T follicular helper cell (primary cell): ENCODE measurements at places on chromosomes 2 and 18.

DNA sequence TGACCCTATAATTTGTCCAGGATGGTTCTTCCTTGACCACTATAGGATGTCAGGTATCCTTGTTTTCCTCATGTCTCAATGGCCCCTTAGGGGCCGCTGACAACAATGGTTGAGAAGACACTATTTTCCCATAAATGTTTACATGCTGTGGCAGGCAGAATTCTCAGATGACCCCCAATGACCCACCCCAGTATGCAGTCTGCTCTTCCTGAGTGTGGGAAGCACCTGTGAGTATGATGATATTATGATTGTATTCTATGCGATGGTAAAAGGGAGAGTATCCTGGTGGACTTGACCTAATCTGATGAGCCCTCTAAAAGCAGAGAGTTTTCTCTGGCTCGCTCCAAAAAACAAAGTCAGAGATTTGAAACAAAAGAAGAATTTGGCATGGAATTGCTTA lies 123.1 kb upstream of the DLX2 start:
- no peak for DNase-seq

- DNase-seq, result no peak
These were observed 309.5 kb upstream of the HS6ST1 start for GRCh38 chr2:128628206-128628605.

- no peak for DNase-seq
These were observed at the start of gene KCNE4 for GRCh38 chr2:223051693-223052289. TSS of gene KCNE4 (plus strand) at chr2:223052190. CDS start at chr2:223052831, 641 bp downstream.

DNA sequence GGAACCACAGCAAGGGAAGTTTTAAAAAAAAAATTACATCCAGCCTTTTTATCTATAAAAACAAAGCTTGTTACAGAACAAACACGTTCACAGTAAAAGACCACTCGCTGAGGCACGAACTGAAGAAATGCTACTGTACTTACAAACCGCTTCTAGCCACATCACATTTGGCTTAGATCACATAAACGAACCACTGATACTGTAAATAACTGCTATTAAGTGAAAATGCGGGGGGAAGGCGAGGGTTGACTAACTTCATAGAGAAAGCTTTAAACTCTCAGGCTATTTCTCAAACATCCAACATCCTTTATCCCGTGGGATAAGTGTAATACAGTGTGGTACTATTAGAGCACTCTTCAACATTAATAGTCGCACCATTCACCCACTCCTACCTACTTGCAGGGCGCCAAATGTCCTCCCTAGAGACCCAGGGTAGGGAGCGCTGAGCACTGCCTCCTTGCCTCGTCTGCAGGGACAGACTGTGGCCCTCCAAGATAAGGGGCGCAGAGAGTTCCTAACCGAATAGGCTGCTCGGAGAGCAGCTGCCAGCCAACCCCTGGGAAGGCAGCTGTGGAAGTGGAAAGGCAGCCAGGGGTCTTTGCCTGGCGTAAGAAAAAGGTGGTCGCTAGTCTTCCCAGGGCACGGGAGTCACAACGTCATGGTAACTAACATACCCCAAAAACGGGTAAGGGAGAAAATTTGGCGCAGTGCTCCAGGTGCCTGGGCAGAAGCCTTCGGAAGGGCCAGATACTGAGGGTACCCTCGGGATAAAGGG lies 854 bp downstream of the GPR155 start:
- DNase-seq, result no peak

- no peak for DNase-seq
These were observed 9.9 kb downstream of the ACVR1 start for GRCh38 chr2:157866202-157866601.

DNA sequence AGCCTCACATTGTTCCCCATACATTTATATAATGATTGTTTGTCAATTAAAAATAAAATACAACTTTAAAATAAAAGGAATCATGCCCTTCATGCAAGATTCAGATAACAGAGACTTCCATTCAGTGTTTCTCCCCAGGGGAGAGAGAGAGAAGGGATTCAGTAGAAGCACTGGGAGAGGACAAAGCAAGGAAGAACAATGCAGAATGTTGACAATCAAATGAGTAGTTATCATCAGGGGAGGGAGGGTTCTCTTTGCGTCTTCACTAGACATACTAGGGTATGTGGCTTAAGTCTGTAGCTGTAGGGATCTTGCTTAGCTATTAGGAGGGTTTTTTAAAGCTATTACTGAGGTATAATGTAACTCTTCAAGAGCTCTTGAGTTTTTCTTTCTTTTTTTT lies 30.7 kb downstream of the FSHR start:
- DNase-seq, result no peak

- no peak for DNase-seq
These were observed 9.4 kb downstream of the SUCLG1 start for GRCh38 chr2:84449711-84450110.
